ENCODE measurements at places on chromosomes 16 and 17.
A peak's percentile ranks its signal among the peaks of the same experiment; 100 is the strongest.

DNA sequence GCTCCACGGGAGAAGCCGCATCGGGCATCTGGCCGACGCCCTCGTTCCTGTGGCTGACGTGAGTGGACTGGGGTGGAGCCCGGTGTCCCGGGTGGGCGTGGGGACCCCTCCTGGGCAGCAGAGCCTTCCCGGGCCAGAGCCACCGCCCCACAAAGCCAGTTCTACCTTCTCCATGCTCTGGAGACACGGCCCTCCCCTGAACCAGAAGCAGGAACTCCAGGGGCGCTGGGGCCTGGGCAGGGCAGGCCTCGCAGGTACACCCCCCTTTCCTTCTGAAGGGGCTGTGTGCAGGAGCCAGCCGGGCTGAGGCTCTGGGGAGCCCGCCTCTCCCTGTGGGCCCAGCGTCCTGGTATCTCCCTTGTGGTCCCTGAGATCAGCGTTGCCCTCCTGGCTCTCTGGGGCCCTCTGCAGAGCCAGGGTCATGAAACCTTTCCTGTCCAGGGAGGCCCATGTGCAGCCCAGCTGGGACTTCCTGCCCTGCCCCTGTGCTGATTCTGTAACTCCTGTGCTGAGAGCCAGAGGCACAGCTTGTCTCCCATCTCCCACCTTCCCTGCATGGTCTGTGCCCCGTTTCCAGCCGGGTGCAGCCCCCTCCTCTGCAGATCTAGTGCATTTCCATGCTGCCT, 6.5 kb downstream of the PIGQ start:
- DNase-seq = no peak

DNA sequence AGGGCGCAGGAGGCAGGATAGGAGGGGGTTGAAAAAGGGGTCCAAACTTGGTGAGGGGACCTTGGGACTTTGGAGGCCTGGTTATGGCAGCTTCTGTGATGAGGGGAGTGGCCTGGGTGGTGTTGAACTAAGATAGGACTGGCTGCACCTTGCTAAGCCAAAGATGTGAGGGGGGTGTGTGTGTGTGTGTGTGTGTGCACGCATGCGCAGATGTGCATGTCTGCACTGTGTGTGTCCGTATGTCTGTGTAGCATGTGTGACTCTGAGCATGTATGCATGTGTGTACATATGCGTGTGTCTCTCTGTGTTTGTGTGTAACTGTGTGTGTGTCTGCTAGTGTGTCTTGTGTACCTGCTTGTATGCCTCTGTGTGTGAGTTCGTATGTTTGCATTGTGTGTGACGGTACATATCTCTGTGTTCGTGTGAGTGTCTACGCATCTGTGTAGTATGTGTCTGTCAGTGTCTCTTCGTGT, 4.1 kb downstream of the SLC16A5 start:
- no peak for DNase-seq

DNA sequence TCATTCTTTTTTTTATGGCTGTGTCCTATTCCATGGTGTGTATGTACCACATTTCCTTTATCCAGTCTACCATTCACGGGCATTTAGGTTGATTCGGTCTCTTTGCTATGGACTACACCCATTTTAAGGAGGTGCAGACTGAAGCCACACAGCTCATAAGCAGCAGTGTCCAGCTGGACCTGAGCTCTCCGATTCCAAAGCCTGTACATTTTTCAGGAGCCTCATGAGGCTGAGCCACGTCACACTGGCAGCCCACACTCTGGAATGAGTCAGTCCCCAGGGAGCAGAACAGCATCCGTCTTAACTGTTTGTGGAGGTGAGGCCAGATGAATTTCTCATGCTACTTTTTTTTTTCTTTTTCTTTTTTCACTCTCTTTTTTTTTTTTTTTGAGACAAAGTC, 116.1 kb downstream of the C16orf95 start:
- DNase-seq = no peak

GRCh38 chr17:45688353-45688752, 95.8 kb upstream of the CRHR1 start:
- DNase-seq = no peak

DNA sequence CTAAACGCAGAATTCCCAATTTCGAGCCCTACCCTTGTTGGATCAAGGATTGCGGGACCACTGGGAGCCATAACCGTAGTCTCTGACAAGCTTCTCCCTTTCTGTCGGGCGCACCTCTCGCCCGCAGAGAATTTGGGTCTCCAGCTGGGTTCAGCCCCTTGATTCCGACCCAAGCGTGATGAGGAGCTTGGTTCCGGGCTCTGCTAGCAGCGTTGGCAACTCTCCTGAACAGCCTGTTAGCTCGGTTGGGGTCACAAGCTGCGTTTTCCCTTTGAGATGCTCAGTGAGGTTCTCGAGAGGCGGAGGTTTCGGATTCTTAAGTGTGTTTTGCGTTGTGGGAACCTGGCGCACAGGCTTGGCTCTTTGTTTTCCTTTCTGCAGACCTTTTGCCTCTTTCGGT, 655 bp downstream of the ATXN1L start:
- DNase-seq = no peak

DNA sequence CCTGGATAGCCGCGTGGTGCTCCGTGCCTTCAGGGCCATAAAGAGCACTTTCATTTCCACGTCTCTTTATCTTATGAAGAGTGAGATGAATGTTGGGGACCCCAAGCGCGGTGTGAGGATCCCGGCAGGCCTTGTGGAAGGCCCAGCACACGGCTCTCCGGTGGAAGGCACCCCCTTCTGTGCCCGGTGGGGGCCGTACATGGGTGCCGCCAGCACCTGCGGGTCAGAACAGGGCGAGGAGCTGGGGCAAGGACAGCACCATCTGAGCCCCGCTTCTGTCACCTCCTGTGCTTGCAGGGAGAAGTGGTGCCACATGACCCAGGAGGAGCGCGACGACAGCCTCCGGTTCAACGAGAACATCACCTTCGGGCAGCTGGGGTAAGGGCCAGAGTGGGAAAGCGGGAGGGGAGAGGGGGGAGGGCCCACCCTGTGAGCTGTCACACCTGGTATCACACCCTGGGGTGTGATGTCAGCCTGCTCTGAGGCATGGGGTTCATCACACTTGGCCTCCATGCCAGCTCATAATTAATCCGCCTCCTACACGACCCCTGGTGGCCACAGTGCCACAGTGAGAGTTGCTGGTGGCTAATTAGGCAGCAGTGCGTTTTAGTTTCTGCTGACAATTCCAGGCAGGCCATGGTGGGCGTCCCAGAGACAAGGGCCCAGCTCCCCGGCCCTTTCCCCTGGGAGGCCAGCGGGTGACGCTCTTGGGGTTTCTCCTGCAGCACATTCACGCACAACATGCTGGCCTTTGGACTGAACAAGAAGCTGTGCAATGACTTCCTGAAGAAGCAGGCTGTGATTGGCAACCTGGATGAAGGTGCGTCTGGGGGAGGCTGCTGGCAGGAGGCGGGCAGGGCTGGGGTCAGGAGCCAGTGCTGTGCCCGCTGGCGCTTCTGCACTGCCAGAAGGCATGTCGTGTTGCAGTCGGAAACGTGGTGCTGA, 25.7 kb downstream of the CIBAR2 start:
- DNase-seq = peak; percentile 59

DNA sequence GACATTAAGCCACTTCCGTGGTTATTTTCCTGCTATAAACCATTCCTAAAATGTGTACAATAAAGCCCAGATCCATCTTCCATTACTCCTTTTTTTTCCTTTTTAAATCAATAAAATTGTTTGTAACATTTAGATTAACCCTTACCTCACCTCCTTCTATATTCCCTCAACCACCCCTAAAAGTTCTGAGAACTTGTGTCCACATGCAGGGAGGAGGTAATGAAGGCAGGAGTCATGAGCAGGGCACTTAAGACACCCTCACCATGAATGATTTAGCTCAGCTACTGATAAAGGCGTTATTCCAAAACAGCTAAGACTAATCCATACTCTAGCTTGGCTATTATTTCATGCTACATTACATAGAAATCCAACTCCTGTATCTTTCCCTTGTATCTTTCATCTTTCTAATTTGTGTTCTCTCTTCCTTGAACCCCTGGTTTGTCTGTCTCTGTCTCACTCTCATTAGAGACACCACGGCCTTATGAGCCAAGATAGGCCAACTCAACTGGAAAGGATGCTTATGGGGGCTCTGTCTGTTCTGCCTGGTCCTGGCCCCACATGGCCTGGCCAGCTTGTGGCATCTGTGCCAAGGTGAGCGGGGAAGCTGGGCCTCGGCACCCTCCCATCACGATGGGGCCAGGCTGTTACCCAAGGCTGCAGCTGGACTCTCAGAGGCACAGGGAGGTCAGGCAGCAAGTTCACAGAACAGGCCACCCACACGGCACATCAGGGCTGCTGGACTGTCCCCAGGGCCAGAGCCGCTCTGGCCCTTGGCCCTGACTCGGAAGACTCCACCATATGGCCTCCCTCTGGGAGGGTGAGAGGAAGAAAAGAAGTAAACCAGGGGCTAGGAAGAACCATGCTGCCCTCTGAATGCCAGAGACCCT, 294.4 kb downstream of the SOX9 start:
- DNase-seq = no peak

DNA sequence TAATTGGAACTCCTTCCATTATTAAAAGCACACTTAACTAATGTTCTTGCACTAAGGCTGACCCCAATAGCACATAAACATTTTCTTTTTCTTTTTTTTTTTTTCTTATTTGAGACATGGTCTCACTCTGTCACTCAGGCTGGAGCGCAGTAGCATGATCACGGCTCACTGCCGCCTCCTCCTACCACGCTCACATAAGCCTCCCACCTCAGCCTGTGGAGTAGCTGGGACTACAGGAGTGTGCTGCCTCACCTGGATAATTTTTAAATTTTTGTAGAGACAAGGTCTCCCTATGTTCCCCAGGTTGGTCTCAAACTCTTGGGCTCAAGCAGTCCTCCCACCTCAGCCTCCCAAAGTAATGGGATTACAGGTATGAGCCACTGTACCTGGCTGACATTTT, 1.2 kb upstream of the ZNF652 start:
- no peak for DNase-seq

DNA sequence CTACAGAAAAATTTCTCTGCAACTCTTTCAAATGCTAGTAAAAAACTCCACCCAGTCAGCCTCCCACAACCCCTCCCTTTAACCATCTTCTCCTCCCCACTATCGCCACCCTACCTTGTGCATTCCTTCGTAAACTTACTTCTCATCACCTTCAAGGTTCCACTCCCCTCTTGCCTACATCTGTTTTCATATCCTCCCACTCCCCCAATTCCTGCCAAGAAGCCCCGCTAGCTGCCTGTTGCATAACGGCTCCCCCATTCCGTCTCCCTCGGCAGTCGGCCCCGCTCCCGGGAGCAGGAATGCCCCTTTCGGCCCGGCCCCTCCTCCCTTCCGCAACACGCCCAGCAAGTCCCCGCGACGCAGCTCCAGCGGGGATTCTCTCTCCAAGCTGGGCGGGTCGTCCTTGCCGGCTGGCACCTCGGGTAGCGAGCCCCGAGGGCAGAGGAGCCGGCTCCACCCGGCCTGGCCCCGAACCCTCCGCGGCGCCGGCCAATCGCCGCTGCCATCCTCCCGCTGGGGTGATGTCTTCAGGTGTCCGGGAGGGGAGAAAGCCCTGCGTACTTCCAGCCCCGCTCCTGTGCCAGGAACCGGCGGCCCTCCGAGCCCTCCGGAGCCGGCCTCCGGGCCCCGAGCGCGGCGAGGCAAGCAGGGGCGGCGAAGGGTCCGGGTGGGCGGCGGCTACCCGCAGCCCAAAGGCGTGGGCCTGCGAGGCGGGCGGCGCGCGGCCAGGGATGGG, 1.5 kb downstream of the PHLPP2 start:
- peak; percentile 34 for DNase-seq

DNA sequence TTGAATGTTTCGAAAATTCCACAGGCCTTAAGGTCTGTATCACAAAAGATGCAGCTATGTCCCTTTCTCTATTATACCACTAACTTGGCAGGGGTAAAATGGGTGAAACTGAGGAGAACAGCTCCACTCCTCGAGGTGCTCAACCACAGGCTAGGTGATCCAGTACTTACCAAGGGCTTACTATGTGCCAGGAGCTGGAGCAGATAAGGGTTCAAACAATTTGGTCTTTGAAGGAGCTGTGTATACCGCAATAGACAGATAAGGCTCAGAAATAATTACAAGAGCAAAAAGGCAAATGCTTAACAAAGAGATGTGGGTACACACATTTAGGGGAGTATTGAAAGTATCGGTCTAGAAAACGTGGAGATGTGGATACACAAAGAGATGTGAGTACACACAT, 1.5 kb downstream of the XPO6 start:
- DNase-seq = no peak

DNA sequence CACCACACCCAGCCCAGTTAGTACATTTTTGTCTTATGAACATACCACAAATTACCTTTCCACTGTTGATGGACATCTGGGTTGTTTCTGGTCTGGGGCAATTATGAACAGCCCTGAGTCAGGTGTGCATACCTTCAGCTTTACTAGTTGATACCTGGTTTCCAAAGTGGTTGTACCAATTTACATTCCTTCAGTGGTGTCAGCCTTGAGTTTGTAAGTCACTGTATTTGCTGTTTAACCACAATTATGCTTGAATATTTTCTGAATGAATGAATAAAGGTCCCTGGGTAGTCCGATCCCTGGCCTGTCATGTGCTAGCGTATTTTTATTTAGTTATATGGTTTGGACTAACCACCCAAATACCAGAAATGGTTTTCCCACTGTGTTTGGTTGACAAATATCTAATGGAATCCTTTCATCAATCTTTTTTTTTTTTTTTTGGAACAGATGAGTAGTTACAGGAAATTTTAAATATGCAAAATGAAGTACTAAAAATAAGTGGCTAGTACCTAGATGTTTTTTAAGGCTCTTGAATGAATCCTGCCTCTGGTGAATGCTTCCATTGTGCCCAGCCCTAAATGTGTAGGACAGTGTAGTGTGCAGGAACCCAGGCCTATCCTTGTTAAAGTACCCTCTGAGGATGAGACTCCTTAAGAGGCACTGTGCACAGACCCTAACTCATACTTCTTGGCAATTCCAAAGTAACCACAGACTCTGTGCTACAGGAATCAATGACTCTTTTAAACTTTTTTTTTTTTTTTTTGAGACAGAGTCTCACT, 3.7 kb downstream of the DUSP14 start:
- DNase-seq = no peak

DNA sequence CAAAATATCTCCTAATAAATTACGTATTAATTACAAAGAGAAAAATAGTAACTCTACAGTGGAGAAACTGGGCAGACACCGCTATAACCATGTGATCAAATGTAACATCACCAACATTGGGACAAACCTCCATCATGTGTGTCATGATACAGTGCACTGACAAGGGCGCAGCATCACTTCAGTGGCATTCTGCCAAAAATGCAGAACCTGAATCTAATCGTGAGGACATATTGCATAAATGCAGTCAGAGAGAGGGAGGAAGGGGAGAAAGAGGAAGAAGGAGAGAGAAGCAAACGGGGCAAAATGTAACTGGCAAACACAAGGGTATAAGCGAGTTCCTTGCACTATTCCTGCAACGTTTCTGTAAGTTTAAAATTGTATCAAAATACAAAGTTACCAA, 74.2 kb upstream of the MARCHF10 start:
- no peak for DNase-seq

- DNase-seq = no peak
Measured at GRCh38 chr17:78611607-78612006, 34.4 kb upstream of the DNAH17 start.

GRCh38 chr17:48062273-48062672, 14.1 kb downstream of the NFE2L1 start:
- DNase-seq = no peak

GRCh38 chr17:21476867-21477266, 100.7 kb downstream of the KCNJ12 start:
- DNase-seq = no peak

All from activated CD4-positive, alpha-beta T cell treated with anti-CD3 and anti-CD28 coated beads for 1 hour (primary cell).